ENCODE measurements at places on chromosomes 4 and X. TPM values are rescaled to one million over a fixed set of nuclear protein-coding genes. Genes with fewer than 3 reads are reported as not detected.

DNA sequence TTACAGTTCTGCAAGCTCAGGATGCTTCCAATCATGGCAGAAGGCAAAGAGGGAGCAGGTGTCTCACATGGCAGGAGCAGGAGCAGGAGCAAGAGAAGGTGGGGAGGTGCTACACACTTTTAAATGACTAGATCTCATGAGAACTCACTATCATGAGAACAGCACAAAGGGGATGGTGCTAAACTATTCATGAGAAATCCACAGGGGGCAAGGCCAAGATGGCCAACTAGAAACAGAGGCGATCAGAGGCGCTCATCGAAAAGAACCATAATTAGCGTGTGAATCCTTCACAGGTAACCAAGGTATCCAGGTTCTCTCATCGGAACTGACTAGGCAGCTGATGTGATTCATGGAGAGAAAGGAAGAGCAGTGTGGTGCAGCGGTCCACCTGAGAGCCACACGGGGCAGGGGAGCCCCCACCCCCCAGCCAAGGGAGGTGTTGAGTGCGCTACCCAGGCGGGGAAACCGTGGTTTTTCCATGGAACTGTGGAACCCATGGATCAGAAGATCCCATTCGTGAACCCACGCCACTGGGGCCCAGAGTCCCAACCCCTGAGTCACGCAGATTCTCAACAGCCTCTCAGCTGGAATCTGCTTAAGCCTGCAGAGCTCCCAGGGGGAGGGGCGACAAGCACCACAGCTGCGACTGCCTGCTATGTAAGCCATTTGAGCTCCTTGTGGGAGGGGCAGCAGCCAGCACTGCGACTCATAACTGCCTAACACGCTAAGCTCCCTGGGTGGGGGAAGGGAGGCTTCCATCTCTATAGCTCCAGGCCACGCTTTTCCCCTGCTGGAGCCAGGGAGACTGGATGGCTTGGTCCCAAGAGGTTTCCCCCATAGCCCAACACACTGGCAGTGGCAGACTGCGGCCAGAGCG lies 46.7 kb downstream of the FGF16 start:
- peak; percentile 66 for DNase-seq

GRCh38 chr4:24070117-24070516 lies 180.3 kb upstream of the PPARGC1A start:
- DNase-seq: peak; percentile 54

GRCh38 chrX:31435592-31435991 lies 363.8 kb upstream of the FTHL17 start:
- DNase-seq: no peak

The CXorf49 gene
- not detected for total RNA-seq
